ENCODE measurements at places on chromosomes 11 and 22.

DNA sequence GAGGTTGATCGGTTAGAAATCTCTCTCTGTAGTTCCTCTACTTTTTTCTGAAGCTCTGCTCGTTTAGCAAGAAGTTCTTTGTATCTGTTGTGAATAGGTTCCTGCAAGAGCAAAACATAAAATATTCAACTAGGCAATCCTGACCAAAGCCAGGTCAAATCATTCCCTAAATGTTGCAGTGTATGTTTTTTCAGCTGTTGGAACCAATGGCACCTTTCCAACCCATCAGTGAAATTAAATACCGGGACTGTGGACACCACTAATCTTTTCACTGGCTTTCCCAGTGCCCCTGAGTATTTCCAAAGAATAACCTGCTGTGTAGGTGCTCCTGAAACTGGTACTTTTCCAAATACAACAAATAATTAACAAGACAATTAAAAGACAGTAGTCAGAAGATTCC, 45.1 kb downstream of the CEP57 start:
- no peak for DNase-seq

DNA sequence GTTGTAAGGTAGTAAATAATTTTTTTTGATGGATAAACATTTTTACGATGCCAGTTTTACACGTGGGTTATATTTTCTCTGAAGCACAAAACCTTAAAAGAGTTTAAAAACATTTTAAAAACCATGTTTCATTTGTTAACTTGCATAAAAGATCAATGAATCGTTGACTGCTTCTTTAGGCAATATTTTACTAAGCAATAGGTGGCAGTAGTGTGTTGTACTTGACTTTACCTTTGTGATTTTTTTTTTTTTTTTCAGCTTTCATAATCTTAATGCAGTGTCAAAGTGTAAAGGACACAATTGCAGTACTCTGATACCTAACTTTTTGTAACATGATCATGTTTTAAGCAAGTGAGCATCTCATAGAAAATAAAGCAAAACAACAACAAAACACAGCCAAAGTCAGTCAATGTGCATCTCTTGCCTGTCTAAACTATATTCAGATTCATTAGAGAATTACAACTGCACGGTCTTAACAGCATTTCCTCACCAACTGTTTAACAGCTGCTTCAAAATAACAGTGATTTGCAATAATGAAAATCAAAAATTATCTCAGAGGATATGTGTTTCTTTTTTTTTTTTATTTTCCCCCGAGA, 27.7 kb downstream of the DNAJC24 start:
- no peak for DNase-seq

- no peak for DNase-seq
Measured at GRCh38 chr22:39367035-39367434, 17.2 kb downstream of the SYNGR1 start.

GRCh38 chr22:38030311-38031133, 26.7 kb upstream of the PICK1 start:
- no peak for DNase-seq

DNA sequence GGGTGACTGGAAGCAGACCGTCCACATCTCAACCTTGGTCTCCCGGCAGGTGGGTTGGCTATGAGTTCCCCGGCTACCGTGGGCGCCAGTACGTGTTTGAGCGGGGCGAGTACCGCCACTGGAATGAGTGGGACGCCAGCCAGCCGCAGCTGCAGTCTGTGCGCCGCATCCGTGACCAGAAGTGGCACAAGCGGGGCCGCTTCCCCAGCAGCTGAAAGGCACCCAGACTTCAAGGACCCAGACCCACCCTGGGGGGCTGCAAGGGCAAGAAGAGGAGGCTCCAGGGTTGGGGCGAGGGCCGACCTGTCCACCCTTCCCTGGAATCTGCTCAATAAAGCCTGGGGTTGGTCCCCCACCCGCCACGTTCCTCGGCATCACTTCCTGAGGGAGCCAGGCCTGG, 7.3 kb downstream of the CRYBB3 start:
- DNase-seq, result no peak

DNA sequence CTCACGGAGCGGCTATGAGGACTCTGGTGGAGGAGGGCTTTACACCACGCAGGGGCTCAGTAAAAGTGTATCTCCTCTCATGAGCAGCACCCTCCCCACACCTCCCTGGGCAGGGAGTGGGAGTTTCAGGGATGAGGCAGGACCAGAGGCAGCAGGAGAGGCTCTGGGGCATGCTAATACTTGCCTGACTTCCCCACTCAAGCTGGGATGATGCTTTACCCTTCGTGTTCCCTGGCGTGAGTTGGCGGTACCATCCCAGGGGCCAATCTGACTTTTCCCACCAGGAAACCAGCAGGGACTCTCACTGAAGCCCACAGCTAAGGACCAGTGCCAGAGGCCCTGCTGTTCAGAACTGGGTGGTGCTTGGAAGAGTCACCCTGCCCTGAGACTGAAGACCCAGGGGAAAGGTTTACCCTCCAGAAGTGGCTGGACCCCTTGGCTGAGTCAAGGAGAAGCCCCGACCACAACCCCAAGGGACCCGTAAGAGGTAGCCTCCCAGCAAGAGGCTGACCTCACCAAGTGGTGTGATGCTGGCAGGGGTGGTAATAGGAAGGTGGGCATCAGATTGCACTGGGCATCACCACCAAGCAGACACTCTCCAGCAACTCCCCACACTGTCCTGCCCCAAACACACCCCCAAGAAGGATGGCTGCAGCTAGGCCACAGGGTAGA, 65.6 kb downstream of the THAP12 start:
- no peak for DNase-seq

- DNase-seq, result no peak
Measured at GRCh38 chr11:66866511-66866986, 9.7 kb downstream of the LRFN4 start.

GRCh38 chr22:20486229-20486628, 9.4 kb downstream of the KLHL22 start:
- DNase-seq, result no peak

GRCh38 chr11:47433157-47433556, 6.9 kb upstream of the PSMC3 start:
- DNase-seq, result no peak

DNA sequence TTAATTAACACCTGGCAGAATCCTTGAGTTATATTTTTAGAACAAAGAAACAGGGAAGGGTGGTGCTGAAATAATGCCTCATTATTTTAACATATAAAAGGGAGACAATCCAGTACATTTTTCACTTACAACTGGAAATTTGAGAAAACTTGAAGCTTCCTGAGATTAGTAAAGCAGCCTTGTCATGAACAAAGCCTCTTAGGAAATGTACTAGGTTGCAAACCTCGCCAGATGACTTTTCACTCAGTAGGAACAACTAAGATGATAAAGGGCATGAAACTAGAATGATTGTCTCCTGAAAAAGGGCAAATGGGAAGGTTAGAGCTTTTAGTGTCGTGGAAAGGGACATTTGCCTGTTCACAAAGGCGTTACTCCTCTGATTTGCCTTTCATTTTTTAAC, 289.6 kb downstream of the ETS1 start:
- no peak for DNase-seq

- DNase-seq, result no peak
Measured at GRCh38 chr11:110147962-110148709, 54.9 kb downstream of the ZC3H12C start.

DNA sequence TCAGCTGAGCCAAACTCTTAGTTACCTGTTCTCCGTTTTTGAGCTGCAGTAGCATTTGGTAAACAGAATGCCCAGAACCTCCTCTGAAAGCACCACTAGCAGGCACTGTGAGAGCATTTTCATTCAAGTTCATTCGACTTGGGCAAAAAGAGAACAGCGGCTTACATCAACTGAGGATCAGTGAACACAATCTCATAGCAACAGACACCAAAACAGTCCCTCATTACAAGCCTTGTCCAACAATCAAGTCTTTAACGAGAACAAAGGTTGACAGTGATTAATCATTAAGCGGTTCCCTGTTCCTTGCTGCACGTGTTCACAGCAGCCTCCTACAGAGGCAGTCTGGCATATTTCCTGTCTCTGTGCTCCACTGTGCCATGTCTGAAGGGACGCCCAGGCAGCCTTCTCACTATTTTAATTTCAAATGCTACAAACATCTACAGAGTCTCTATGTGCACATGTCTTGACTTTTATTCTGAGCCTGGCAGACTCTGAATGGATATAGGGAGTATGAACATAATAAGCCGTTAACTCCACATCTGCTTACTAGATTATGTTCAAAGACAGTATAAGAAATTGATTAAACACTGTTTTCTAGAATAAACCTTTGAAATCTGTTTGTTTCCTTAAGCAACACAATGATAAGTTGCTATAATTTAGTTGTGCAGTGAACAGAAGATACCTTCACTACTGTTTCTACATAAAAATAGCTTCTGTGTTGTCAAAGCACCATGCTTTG, 88.3 kb upstream of the MTMR2 start:
- no peak for DNase-seq

DNA sequence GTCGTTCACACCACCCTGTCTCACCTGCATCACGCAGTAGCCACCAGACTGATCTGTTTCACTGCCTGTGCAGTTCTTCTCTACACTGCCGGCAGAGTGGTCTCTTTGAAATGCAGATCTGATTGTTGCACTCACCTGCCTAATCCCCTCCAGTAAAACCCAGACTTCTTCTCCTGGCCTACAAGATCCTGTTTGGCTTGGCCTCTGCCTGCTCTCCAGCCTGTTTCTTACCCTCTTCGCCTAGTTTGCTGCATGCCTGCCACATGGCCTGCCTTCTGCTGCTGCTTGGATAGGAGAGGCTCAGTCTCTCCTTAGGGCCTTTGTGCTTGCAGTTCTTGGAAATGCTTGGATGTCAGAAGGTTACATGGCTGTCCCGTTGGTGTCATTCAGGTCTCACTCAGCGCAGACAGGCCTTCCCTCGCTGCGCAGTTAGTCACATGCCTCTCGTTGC, 42.0 kb downstream of the PACS1 start:
- no peak for DNase-seq
